ENCODE measurements at places on chromosomes 5 and 9.

GRCh38 chr9:96460470-96460869, 10.5 kb downstream of the HABP4 start:
- DNase-seq = no peak

DNA sequence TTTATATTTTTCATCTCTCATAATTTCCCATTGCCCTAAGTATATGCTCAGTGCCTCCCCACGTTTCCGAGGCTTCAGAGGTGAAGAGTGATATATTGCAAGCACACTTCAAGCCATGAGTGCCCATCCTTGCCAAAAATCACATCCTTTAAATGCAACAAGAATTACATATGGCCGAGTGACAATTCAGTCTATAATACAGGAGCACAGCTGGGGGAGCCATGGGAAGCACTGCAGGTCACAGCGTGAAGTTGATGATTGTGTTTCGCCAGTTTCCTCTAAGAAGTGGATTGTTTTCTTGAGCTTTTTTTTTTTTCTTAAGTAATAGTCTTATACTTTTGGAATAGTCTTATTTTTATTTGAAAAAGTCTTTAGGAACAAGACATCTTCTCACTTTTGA, 61.1 kb downstream of the MTRR start:
- no peak for DNase-seq

- DNase-seq = no peak
Measured at GRCh38 chr5:123014689-123015088, 21.8 kb downstream of the PPIC start.

DNA sequence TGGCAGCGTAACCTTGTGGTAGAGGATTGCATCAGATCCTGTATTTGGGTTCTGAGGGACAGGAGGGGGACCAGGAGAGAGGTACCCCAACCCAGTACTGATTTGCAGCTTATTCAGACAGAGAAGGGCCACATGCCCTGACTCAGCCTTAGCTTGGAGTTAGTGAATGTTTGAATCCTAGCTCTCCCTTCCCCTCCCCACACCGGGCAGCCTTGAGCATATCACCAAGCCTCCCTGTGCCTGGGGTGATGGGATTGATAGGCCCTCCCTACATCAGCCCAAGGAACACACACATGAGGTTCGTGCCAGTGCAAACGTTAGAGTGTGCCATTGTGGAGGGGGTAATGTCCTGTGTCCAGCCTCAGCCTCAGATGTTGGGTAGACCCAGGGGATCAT, 71.9 kb downstream of the AMBP start:
- no peak for DNase-seq

DNA sequence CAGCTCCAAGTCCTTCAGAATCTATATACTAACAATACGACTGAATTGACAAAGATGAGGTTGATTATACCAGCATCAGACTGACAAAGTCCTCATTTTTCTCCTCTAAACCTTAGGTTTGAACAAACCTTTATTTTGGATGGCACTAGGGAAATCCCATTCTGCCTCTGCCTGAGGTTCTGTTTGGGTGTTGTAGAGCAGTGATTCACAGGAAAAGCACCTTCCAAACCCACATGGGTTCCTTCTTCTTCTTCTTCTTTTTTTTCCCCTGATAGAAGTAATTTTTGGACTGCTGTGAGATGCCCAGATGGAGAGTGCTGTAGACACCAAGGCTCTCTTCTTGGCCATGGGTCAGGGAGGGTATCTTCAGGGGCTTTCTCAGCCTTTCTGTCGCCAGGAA, 164.9 kb upstream of the PAPPA start:
- DNase-seq = no peak

GRCh38 chr5:80399526-80400239, 8.2 kb upstream of the ZFYVE16 start:
- no peak for DNase-seq

DNA sequence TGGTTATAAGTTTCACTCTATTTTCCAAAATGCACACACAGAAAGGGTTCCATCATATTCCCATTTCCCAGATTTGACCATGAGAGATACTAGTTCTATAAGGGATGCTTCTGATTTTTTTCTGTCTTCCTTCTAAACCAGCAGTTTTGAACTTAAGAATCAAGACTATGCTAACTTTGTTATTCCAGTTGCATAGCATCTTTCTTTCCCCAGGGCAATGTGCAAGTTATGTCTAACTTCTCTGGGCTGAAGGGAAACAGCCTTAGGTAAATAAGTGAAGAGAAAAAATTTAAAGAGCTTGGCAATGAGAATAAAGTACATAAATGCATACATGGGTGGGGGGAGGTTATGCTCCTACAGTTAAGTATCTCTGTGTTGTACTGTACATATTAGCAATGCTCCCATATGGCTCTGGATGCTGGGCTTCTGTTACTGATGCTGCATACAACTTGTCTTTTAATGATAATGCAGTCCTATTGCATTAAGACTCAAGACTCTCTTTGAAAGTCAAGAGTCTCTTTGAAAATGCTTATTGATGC, 125.8 kb upstream of the SLC12A2 start:
- DNase-seq = no peak

- no peak for DNase-seq
Measured at GRCh38 chr5:176779537-176779936, 30.8 kb upstream of the UNC5A start.

DNA sequence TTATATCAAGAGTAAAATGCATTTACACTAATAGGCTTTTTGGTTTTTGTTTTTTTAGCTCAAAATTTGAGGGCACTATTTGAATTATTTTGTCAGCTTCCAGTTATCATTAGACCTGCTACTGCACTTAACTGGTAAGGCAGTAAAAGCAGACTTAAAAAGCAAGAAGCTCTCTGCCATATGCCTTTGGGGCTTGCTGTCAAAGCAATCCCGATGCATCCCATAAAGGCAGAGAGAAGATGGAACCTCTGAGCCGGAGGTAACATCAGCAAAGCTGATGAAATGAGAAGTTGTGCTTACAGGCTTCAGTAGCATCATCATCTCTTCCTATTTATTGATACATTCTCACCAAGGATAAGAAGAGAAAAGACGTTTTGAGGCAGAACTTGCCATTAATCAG, 1414.3 kb upstream of the CDH6 start:
- no peak for DNase-seq

GRCh38 chr9:112382501-112383364, 2.8 kb downstream of the HSDL2 start:
- DNase-seq = no peak

- DNase-seq = no peak
Measured at GRCh38 chr5:52015760-52016159, 632.5 kb downstream of the ISL1 start.

GRCh38 chr9:121641224-121641611, 10.2 kb upstream of the DAB2IP start:
- no peak for DNase-seq

DNA sequence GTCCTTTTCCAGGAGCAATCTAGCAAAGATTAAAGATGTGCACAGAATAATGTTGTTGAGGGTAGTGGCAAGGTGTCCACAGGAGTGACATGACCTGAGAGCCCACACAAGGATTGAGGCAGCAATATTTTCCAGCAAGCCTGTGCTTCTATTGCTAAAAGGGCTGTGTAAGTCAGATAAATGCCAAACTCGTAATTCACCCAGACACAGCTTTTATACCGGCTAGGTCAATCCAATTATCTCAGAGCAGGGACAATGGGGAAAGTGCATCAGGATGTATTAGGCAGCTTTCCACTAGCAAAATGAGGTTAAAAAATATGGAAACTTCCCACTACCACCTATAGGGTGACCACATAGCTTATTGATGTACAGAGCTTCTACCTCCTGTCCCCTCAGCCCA, 34.8 kb upstream of the RAB3C start:
- DNase-seq = no peak

DNA sequence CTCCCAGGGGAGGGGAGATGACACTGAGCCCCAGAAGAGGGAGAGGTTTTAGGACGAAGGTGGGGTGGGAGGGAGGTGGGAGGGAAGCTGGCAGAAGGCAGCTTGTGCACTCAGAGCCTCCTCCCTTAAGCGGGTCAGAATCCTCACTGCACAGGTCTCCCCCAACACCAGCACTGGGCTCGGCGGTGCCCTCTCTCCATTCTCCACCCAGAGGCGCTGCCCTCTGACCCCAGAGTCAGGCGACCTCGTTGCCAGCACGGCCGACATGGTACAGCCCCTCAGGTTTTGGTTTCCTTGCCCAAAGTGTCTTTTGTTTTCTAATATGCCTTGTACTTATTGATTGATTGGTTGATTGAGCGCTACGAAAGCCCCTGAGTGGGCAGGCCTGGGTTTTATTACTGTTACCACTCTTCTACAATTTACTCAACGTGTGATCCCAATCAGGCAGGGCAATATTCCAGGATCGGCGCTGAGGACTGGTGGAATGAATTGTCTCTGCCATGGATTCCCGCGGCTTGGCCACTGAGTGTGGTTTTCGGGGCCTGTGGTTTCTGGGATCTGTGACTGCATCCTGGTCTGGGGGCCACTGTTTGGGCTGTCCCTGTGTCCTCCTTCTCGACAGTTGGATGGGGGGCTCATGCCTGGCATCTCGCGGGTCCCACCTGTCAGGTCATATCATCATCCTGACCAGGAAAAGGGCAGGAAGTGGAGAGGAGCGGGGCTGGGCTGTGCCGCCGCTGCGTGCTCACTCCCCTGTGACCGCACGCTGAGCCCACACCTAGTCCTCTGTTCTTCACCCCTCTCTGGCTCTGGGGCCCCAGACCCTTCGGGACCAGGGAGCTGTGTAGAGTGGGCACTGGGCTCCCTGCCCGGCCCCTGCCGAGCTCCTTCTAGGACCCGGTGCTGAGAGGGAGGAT, 9.6 kb upstream of the FCN2 start:
- DNase-seq = no peak

GRCh38 chr5:33281431-33281843, 159.3 kb upstream of the TARS1 start:
- DNase-seq = no peak

- no peak for DNase-seq
Measured at GRCh38 chr5:82931110-82931509, 146.1 kb downstream of the TMEM167A start.

DNA sequence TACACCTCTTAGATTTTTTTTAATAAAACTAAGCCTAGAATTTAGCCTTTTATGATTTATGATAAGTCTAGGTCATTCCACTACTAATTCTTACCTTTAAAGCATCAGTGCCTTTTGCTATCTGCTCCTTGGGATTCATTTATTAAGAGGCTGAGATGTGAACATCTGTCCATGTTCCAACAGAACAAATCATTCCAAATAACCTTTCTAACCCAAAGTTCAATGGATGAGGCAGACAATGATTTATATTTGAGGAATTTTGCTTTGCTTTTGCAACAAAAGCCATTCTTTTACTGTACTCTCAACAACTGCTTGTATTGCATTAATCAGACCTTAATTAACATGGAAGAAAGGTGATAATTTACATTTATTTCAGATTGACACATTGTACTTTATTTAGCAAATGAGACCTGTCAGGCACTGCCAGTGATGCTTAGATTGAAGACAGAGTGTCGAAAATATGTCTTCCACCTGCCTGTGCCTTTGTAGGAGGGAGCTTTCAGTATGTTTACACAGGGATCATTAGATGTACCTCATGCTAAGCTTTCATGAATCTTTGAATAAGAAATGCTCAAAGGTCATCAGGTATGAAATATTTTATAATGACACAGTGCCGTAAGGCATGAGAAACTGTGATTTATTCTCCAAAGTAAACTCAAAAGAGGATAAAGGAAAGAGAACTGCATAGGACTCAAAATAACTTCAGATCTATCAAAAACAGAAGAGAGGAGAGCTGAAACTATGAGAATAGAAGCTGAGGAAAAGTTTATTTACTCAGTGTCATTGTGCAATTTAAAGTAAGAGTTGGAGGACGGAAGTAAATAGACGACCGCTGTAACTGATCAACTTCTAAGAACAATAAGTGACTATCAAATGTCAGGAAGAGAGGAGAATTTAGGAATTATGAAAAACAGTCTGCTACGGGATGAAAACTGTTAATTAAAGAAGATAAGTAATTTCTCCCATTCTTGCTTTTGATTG, 36.7 kb upstream of the IZUMO3 start:
- no peak for DNase-seq

- DNase-seq = no peak
Measured at GRCh38 chr5:114238771-114239313, 123.0 kb upstream of the KCNN2 start.

GRCh38 chr5:79567926-79568549, 44.2 kb upstream of the TENT2 start:
- no peak for DNase-seq

- DNase-seq = no peak
Measured at GRCh38 chr9:35681341-35682002, 7.7 kb downstream of the CA9 start.

DNA sequence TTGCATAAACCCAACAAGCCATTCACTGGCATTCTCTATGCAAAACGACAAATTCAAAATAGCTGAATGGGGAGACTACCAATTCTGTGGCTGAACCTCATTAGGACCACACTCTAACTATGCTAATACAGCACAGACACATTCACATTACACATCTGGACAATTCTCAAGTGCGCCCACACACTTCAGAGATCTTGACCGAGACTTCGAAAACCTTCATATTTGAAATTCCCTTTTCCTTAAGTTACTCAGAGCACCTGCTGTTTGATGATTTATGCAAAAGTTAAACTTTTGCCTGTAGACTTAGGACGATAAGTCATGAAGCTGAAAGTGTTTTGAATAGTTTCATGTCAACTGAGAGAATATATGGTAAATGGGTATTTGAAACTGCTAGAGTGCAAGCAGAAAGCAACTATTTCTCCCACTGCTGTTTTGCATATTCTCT, 111.9 kb downstream of the FBN2 start:
- no peak for DNase-seq

DNA sequence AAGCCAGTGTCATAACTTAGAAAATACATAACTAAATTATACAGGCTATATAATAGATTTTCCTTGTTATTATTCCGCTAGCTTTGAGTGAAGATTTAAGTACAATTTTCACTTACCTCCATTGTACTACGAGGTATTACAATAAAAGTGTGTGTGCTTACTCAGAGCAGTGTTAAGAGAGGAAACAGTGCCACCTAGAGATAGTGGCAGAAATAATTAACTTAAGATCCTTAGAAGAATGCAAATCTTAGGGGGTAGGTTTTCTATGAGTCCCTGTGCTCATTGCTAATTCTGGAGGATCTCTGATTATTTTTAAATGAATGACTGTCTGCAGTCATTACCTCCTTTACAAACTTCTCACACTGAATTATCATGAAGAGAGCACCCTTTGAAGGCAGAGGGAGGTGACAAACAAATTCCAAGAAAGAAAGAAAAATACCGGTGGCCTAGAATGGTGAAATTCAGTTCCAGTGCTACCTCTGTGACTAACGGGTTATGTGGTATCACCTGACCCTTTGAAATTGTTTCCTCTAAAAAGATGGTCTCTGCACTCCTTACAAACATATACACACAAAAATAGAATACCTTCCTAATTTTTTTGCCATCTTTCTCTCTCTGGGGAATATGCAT, 379.8 kb downstream of the TRIM36 start:
- DNase-seq = no peak

All from cortex of kidney (tissue), 1 donor.